Stimulated activated CD4-positive, alpha-beta T cell treated with anti-CD3 and anti-CD28 coated beads, Interleukin-15, amount 100 ng/mL, for 1 hour (primary cell): ENCODE measurements at places on chromosomes 5 and 9.

DNA sequence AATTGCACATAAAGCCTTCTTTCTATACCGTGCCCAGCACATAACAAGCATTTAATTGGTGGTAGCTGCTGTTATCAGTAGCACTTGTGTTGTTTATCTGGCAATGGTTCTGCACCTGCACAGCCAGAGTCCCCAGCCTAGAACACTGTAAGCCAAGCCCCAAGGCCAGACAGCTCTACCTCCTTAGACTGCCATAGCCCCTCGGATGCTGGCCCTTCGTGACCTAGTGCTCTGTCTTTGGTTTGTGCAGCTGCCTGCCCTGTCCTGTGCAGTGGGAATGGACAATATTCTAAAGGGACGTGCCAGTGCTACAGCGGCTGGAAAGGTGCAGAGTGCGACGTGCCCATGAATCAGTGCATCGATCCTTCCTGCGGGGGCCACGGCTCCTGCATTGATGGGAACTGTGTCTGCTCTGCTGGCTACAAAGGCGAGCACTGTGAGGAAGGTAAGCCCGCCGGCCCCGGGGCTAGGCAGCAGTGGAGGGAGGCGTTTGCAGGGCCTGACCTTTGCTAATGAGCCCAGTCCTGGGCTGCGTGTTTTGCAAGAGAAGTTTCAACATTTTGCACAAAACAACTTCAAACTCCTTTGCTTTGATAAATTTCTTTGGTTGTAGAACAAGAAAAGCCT is 173.3 kb upstream of the WWC1 start:
- DNase-seq, result no peak

- no peak for DNase-seq
Measured at GRCh38 chr5:52996979-52997378, 7.8 kb downstream of the ITGA2 start.

DNA sequence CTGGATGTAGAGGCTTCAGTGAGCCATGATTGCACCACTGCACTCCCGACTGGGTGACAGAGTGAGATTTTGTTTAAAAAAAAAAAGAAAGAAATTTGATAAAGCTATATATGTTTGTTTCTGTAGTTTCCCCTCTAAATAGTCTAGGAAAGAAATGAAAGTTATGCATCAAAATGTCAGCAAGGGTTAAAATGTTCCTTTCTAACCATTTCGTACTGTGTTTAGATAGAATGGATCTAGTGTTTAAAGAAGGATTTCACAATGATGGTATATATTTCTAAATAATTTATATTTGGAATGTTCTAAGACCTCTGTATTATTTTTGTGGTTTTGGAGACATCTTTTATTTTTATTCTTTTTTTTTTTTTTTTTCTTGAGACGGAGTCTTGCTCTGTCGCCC is 22.7 kb downstream of the TEK start:
- no peak for DNase-seq

DNA sequence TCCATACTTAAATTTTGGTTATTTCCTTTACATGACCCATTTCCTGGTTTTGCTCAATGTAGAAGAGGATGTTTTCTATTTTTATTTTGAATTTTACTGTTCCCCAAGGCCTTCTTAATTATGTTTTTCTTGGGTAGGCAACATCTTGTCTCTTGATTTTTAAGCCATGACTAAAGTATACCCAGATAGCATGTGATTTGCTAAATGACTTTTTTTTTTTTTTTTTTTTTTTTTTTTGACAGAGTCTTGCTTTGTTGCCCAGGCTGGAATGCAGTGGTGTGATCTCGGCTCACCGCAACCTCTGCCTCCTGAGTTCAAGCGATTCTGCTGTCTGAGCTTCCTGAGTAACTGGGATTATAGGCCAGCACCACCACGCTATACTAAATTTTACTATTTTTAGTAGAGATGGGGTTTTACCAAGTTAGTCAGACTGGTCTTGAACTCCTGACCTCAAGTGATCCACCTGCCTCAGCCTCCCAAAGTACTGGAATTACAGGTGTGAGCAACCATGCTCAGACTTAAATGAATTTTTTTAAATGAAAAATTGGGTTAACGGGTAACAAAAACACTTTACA is 198.6 kb upstream of the DAB2 start:
- DNase-seq, result no peak

DNA sequence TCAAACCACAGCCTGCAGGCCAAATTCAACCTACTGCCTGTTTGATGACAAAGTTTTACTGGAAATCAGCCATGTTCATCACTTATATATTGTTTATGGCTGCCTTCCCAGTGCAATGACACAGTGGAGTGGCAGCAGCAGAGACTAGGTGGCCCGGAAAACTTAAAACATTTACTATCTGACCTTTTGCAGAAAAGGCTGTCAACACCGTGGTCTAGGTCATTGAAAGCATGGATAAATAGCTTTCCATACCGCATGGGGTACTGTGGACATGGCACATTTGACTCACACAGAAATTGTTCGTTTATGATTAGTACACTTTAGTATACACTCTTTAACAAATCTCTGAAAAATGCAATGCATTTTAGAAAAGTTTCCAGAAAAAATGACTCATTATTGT is 298.3 kb upstream of the EFNA5 start:
- no peak for DNase-seq

DNA sequence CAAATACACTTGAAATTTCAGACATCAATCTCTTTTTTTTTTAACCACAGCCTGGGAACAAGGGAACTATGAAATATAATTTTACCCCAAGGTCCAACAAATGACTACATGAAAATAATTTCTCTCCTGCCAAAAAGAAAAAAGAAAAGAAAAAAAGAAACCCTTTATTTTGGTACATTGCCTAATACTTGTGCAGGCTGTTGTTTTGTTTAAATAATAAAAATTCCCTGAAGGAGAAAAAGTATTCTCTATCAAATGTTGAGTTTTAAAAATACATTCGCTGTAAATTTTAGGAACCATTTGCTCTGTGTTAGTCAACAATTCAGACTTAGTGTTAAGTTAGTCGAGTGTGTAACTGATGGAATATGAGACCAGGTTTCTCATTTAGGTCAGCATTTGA is 155.4 kb downstream of the PRDM6 start:
- DNase-seq, result no peak

DNA sequence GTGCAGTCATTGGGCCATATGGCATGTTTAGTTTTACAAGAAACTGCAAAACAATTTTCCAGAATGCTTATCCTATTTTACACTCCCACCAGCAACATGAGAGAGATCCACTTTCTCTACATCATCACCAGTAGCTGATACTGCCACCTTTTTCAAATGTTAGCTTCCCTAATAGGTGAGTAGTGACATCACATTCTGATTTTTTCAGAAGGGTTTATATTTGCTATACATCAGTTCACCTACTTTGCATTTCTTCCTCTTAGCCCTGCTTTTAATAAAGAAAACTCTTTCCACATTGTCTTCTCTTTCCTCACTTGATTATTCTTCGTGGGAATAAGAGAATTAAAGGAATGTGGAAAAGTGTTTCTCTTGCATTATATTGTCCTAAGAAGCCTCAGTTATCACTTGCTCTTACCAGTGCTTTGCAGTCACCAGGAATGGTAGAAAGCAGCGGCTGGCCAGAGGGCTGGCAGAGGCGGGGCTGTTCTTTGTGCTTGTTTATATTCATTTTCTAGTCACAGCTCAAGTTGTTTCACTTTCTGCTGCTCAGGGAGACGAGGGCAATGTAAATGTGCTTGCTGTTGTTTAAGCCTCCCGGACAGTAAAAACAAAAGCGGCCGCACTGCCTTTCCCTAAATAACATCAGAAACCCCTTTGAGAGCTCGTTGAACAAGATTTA is 164.8 kb downstream of the HSD17B3 start:
- no peak for DNase-seq

DNA sequence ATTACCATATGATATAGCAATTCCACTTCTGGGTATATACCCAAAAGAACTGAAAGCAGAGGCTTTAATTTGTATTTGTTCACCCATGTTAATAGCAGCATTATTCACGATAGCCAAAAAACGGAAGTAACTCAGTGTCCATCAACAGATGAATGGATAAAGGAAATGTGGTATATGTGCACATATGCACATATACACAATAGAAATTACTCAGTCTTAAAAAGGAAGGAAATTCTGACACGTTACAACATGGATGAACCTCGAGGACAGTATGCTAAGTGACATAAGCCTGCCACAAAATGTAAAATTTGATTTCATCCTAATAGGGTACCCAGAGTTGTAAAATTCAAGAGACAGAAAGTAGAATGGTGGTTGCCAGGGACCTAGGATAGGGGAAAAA is 54.9 kb downstream of the NUP155 start:
- DNase-seq, result no peak

DNA sequence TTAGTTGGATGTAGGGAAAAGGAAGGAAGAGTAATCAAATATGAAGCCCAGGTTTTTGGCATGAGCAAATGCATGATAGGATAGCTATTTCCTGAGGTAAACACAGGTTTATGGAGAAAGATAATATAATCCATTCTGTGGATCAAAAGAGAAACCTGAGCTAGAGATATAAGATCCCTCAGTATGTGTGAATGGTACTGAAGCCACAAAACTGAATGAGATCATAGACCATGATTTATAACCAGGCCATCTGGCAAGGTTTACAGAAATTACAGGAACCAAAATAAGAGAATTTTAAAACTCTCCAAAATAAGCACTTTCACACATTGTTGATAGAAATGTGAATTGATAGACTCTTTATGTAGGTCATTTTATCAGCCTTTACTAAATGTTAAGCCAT is 28.7 kb upstream of the ECM2 start:
- DNase-seq, result no peak

DNA sequence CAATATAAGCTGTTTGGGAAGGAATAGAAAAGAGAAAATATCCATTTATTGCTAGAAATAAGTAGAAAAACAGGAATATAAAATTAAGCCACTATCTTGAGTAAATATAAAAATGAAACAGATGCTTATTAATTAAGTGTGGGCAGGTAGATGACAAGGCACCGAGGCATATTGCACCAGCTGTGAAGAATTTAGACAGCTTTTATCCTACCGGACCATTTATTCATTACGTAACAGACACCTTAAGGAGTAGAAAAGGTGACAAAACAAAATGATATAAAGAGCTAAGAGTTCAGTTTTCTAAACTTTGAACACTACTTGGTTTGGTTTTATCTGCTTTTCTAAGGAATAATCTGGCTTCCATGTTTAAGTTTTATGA is 404.1 kb downstream of the PTPRD start:
- no peak for DNase-seq
